ENCODE measurements at places on chromosomes 5 and 9. TPM values are rescaled to one million over a fixed set of nuclear protein-coding genes. Genes with fewer than 3 reads are reported as not detected.

Gene MYORG
- total RNA-seq, result 1.3 TPM

GRCh38 chr5:76818844-76819831 lies at the start of gene F2RL1:
F2RL1 (plus strand) TSS chr5:76819030; CDS start chr5:76819183, 153 bp downstream.
- H3K4me1 ChIP-seq, result peaks cover 27% of the 10 kb centered on the region
- peak; percentile 85 for DNase-seq
- no peaks in the 10 kb centered on the region for H3K36me3 ChIP-seq
- peak within 1 kb of the TSS; percentile 59 for H3K27ac ChIP-seq
- no peaks in the 10 kb centered on the region for H3K27me3 ChIP-seq
- H3K4me3 ChIP-seq, result peak within 1 kb of the TSS; percentile 72

Gene SLCO6A1
- total RNA-seq, result 0.78 TPM

DNA sequence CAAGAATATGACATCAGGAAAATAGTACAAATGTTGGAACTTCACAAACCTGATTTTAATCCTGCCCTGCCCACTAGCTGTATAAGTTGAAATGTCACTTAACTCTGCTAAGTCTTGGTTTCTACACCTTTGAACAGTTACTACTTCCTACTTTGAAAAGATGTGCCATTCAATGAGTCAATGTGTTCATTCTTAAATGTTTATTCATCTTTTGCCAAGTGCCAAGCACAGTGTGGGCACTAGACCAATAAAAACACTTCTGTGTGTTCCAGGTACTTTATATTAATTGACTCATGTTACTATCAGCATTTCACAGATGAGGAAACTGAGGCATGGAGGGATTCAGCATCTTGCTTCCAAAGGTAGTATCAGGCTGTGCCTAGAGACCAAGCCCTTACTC lies 12.8 kb downstream of the PDCL start:
- H3K27ac ChIP-seq, result no peak overlapping the region
- peaks cover 24% of the 10 kb centered on the region for H3K36me3 ChIP-seq
- no peak for DNase-seq

Gene KYAT1
- total RNA-seq, result 5.3 TPM

GRCh38 chr5:75055727-75056144 lies 3.4 kb upstream of the GCNT4 start:
- H3K4me3 ChIP-seq, result no peak overlapping the region
- H3K27me3 ChIP-seq, result no peaks in the 10 kb centered on the region
- no peaks in the 10 kb centered on the region for H3K36me3 ChIP-seq
- H3K4me1 ChIP-seq, result peaks cover 44% of the 10 kb centered on the region
- H3K27ac ChIP-seq, result peak overlapping the region; percentile 62
- DNase-seq, result no peak

DNA sequence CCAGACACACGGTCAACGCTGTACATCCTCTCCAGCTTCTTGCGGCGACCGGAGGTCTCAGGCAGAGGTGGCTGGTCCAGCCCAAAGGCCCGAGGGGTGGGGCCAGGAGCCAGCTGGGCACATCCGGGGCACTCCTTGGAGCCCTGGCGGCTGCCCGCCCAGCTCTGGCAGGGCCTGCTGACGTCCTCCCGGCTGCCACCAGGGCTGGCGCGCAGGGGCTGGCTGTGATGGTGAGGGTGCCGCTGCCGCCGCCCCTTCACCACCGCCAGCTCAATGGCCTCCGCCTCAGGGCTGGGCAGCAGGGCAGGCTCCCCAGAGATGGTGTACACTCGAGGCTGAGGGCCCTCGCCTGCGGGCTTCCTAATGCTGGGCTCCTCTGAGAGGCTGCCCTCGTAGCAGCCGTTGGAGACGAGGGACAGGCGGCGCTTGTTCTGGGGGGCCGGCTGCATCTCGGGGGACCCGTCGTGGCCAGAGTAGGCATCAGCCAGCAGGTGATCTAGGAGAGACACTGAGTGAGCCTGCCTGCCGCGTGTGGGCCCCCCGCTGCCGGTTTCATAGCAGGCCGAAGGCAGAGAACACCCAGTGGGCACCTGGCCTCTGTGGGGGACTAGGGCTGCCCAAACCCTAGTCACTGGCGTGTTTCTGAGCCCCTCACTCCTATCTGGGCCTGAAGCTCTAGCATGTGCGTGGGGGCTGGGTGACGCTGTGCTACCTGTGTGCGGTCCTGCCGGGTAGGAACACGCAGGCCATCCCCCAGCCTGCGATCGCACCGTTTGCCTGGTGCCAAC lies 1.5 kb downstream of the NSMF start:
- no peak for DNase-seq

GRCh38 chr5:134175921-134176510 lies 734 bp downstream of the SKP1 start:
- peaks cover 5% of the 10 kb centered on the region for H3K27me3 ChIP-seq
- H3K4me1 ChIP-seq, result peaks cover 28% of the 10 kb centered on the region
- no peak for DNase-seq
- H3K36me3 ChIP-seq, result peaks cover 20% of the 10 kb centered on the region
- peak overlapping the region; percentile 97 for H3K27ac ChIP-seq
- peak overlapping the region; percentile 91 for H3K4me3 ChIP-seq

- DNase-seq, result no peak
- peaks cover 22% of the 10 kb centered on the region for H3K27me3 ChIP-seq
- H3K4me1 ChIP-seq, result peaks cover 12% of the 10 kb centered on the region
- H3K36me3 ChIP-seq, result no peaks in the 10 kb centered on the region
- H3K4me3 ChIP-seq, result no peak overlapping the region
- H3K27ac ChIP-seq, result no peak overlapping the region
These were observed 22.8 kb downstream of the IGIP start for GRCh38 chr5:140148508-140148907.

DNA sequence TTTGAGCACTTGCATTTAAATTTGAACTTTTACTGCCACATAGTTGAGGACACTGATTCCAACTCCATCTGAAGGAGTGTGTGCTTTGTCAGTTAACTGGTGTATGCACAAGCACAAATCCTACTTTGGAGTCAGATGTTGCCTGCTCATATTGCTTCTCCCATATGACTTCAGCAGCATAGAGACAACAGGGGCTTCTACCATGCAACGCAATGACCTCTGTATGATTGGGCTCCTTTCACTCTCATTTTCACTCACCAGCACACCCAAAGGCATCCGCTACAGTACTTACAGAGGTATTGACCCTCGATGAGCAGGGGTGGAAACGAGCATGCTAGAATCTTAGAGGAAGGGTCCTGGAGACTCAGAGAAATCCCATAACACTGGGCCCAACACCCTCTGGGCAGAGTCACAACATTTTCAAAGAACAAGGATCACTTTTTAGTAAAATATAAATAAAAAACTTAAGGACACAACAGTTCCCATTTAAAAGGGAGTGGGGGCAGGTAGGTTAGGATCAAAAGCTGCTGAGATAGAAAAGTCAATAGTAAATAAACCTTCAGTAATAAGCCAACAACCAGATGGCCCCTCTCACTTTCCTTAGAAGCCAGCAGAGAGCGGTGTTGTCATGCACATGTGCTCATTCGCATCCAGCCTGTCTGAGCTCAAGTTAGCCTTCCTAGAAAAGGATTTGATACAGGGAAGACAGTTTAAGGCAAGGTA lies 203.8 kb downstream of the SNCAIP start:
- H3K27me3 ChIP-seq, result peaks cover 21% of the 10 kb centered on the region
- DNase-seq, result no peak
- H3K27ac ChIP-seq, result no peak overlapping the region
- H3K4me1 ChIP-seq, result no peaks in the 10 kb centered on the region
- no peaks in the 10 kb centered on the region for H3K36me3 ChIP-seq
- H3K4me3 ChIP-seq, result no peak overlapping the region

Gene ZNF618
- 35.1 TPM for total RNA-seq

Gene TMEM232
- total RNA-seq, result 2.7 TPM

Gene C9orf50
- total RNA-seq, result not detected

GRCh38 chr5:78837836-78838235 lies 147.3 kb downstream of the ARSB start:
- no peak for DNase-seq
- peaks cover 13% of the 10 kb centered on the region for H3K36me3 ChIP-seq
- H3K4me1 ChIP-seq, result peaks cover 8% of the 10 kb centered on the region
- no peak overlapping the region for H3K4me3 ChIP-seq
- H3K27ac ChIP-seq, result no peak overlapping the region

Measured in osteocyte (in vitro differentiated cells).